Hematopoietic multipotent progenitor cell treated with erythropoietin and hydrocortisone succinate and interleukin-3 and kit ligand, for 6 days (in vitro differentiated cells): ENCODE measurements at places on chromosomes 3 and 15.

DNA sequence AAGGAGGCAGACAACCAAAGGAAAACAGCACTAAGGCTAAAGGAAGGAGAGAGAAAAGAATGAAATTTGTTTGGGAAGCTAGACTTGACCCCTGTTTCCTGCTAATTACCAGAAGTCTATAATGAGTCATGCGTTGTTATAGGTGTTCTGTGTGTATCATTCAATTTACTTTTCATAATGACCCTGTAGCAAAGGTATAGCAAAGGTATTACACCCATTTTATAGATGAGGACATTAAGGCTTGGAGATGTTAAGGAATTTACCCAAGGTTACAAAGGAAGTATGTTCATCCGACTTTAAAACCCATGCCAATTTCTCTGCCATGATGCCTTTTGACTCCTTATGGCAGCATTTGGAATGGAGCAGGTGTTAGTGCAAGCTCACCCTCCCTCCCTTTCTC is 54.9 kb downstream of the RAP2B start:
- DNase-seq = no peak

DNA sequence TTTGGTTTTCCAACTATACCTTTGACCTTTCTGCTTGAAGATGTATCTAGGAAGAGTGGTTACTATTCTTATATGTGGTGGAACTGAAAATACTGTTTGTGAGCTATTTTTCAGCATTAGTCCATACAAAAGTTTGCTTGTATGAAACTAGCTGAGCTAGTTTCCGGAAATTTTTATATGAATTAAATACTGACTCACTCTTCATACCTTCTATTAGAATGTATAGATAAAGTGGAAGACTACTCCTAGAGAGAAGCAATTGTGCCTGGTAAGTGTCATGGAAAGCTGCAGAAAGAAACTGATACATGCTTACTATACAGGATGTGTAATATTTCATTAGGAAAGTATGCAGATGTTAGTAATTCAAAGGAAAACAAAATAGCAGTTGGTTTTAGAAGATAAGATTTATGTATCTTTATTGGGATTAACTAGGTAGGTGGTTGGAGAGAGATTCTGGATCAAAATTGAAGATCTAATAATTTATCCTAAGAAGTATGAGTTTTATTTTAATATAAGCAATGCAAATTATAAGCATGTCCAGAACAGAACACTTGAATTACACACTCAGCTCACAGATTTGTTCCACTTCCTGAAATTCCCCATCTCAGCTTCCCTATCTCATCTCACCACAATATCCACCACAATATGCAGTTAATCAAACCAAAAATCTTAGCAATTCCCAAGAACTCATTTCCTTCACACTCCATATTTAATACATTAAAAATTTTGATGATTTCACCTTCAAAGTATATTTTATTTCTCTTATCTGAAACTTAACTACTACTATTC is 82.8 kb downstream of the BCHE start:
- DNase-seq = no peak

DNA sequence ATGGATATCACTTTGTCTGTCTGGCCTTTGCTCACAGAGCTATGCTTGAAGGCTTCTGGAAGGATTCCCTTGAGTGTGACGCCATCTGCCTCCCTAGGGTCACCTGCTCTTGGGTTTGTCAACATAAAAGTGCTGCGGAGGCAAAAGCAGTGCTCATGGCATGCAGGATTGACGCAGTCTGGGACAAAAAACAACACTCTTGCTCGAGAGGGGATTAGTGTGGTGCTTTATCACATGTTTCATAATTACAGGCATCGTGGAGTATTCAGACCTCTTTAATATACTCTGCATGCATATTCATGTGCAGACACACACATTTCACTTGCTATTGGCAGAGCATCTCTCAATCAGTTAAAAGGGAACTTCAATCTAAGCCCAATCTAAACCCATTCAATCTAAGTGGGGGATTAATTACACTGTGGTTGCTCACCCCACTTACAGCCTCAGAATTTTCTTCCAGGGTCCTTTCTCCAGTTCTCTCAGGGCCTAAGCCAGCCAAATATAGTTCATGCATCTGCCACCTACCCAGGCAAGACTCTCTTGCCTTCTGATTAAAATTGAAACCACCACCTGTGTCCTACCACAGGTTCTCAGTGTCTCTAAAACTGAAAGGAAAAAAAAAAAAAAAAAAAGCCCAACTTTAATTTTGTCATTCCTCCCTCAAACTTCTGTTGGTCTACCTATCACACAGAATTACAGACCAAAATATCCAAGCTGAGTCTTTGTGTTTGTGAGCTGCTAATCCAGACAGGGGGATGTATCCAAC is 75.6 kb downstream of the BFSP2 start:
- DNase-seq = no peak

DNA sequence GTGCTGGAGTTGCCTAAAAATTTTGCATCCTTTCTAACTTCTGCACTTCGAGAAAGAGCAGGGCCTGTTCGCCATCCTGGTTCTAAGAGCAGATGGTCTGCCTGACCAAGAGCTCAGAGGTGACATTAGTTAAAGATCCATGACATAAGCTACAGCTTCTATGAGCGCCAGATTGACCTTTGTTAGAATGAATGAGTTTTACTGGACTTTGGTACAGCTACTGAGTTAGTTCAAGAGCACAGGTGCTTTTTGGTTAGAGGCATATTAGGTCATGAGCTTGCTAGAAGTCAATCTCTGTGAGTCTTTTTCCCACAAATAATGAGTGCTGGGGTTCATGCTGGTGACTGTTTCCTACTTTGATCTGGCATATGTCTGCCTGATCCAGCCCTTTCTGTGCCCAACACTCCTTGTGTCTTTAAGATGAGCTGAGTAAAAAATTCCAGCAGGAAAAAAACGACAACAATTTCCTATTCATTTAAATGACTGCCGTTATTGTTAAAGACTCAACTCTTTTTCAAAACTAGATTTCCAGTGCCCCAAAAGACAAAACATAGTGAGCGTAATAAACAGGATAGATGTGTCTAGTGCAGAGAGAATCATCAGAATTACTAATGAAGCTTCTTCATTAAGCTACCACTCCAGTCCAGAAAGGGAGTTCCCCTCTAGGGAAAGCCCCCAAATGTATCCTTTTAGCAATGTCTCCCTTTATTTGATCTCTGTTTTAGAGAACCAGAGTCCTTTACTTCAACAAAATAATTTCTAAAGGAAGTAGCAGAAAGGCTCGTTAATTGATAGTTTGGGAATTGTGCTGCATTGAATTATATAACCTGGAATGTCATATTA is 152.9 kb downstream of the SLCO3A1 start:
- DNase-seq = no peak

GRCh38 chr3:135047061-135047460 is 252.0 kb downstream of the EPHB1 start:
- DNase-seq = no peak

DNA sequence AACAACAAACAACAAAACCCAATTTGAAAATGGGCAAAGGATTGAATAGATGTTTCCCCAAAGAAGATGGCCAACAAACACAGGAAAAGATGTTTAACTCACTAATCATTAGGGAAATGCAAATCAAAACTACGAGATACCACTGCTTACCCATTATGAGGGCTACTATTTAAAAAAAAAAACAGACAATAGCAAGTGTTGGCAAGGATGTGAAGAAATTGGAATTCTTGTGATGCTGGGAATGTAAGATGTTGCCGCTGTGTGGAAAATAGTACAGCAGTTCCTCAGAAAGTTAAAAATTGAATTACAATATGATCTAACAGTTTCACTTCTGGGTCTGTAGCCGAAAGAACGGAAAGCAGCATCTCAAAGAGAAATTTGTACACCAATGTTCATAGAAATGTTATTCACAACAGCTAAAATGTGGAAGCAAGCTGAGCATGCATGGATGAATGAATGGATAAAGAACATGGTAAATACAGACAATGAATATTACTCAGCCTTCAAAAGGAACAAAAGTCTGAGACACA is 121.9 kb downstream of the CHSY1 start:
- no peak for DNase-seq

GRCh38 chr3:77042882-77043281 is 3.0 kb downstream of the ROBO2 start:
- no peak for DNase-seq

DNA sequence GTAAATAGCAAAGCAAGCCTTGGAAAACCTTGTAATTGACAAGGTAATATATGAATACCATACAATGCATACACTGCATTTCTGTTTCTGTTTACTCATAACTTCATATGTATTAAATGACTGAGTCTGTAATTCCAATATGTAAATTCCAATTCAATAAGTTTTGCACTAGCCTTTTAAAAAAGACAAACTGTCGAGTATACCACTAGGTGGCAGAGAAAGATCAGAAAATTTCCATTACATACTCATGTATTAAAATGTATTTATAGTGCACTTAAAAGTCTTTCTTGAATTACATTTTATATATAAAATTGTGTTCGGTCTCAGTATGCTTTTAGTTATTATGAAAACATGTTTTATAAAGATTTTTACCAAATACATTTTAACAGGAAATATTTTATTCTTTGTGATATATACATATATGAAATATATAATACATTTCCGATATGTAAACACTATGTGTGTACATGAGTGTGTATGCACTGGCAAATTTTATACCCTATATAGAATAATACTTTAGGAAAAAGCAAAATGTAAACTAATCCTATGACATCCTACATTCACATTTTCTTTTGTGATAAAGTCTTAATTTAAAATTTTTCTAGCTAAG is 216.8 kb downstream of the VGLL3 start:
- peak; percentile 53 for DNase-seq

DNA sequence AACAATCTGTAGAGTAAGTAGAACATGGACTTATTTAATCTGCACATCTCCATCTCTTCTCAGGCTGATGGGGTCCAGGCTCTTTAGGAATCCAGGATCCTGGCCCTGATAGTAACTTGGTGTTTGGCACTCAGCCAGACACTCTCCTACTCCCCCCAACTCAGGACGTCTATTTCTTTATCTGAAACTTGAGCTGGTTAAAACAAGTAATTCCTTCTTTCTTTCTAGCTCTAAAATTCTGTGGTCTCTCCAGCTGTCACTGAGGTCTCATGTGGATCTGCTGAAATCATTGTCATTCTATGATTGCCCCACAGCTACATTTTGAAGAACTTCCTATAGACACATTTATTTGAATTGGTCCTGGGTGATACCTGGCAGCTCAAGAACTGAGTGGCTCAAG is 59.0 kb downstream of the TP63 start:
- no peak for DNase-seq

GRCh38 chr15:95843241-95843910 is 487.1 kb upstream of the NR2F2 start:
- DNase-seq = no peak

- no peak for DNase-seq
Measured at GRCh38 chr3:135516143-135516542, 449.4 kb upstream of the PPP2R3A start.

GRCh38 chr3:98513091-98513511 is 9.6 kb downstream of the CLDND1 start:
- peak; percentile 27 for DNase-seq

DNA sequence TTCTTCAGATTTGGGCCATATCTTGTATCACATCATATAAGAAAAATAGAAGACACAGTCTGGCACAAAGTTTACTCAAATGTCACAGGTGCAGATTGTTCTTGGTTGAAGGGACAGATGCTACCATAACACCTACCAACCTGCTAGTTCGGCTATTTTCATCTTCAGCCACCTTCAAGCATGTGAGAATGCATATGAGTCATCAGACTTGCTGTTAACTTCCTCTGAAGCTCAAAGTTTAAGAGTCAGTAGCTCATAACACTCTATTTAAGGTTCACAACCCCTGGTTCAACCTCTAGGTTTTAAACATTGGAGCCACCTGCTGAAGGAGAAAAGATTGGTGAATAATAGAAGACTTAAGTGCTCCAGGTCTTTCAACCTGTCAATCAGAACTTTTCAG is 522.8 kb downstream of the NLGN1 start:
- DNase-seq = no peak

- no peak for DNase-seq
Measured at GRCh38 chr15:62578546-62578945, 413.5 kb upstream of the C2CD4B start.

- DNase-seq = peak; percentile 51
Measured at GRCh38 chr15:69782809-69783208, 314.9 kb downstream of the TLE3 start.

DNA sequence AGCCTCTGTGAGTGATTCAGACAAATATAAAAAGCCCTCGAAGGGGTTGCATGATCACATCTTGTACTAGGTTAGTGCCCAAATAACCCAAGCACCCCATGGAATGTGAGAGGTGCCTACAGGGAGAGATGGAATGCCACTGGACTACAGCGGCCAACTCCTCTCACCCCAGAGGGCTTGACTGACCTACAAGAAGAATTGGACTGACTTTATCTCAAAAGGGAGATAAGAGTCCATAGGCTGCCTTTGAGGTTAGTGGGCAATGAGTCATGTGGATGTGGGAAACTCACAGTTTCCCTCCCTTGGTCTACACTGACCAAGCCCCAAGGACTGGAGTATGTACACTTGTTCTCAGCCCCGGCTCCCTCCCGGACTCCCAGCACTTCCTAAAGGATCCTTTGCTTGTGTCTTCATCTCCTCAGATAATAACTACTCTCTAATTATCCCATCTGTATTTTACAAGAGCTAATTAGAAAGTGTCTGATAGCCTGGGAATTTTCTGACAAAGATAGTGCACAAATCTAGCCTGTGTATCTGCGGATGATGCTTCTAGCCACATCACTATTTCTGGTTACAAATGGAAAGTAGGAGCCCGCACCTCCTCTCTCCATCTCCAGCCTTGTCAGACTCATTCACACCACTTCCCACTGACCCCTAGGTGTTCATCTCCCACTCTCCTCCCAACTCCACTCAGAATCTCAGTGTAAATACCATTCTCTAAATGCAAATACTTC is 547.8 kb upstream of the TBL1XR1 start:
- peak; percentile 39 for DNase-seq

GRCh38 chr3:155241579-155241978 is 51.9 kb downstream of the STRIT1 start:
- no peak for DNase-seq

GRCh38 chr3:30795176-30795575 is 99.3 kb downstream of the GADL1 start:
- no peak for DNase-seq

DNA sequence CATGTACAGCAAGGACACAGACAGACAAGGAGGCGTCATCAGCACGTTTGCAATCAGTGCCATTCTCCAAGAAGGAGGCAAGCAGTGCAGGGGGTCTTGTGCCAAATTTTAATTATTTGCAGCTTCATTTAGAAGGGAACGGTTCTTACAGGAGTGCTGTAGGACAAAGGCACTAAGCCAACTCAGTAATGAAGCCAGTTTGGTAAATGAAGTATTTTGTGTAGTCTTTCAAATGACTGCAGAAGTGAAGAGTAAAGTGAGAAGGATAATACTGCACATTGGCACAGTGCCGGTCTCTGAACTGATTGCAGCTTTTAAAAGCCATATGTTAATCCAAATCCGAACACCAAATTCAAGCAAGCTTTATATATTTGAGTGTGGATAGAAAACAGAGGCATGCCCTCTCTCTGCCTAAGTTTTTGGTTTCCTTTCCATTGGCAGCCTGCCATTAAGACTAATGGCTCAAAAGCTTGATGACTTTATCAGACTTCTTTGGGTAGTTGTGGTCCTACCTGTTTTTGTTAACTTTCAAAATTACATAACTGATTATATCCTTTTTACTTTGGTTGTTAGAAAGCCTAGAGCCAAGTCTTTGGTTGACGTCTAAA is 101.3 kb downstream of the SENP2 start:
- peak; percentile 43 for DNase-seq
